ENCODE measurements at places on chromosomes 6 and 20.

DNA sequence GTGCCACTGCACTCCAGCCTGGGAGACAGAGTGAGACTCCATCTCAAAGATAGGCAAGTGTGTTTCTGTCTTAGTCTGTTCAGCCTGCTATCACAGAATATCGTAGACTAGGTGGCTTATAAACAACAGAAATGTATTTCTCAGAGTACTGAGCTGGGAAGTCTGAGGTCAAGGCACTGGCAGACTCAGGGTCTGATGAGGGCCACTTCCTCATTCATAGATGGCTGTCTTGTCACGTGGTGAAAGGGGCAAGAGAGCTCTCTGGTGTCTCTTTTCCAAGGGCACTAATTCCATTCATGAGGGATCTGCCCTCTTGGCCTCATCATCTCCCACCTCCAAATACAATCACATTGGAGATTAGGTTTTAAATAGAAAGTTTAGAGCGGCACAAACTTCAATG lies 95.6 kb upstream of the PHACTR3 start:
- DNase-seq = no peak

- DNase-seq = no peak
Measured at GRCh38 chr6:146028851-146029572, at the start of gene GRM1. GRM1 (plus strand) TSS chr6:146029062; CDS start chr6:146029518, 456 bp downstream.

GRCh38 chr6:39309942-39310531 lies 4.2 kb downstream of the KCNK17 start:
- peak; percentile 76 for DNase-seq

DNA sequence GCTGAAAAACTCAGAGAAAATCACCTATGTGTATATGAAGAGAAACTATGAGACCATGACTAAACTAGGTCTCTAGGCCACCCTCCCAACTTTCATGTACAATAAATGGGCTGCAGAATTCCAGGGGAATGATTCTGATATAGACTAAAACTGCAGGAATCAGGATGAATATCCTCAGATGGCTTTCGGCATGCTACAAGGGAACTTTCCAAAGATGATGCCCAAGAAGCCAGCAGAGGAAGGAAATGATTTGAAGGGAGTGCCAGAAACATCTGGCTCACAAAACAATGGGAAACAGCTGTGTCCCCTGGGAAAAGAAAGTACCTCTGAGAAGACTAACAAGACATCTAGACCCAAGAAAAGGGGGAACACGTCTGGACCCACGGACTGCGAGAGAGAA lies 41.1 kb downstream of the PLN start:
- no peak for DNase-seq

DNA sequence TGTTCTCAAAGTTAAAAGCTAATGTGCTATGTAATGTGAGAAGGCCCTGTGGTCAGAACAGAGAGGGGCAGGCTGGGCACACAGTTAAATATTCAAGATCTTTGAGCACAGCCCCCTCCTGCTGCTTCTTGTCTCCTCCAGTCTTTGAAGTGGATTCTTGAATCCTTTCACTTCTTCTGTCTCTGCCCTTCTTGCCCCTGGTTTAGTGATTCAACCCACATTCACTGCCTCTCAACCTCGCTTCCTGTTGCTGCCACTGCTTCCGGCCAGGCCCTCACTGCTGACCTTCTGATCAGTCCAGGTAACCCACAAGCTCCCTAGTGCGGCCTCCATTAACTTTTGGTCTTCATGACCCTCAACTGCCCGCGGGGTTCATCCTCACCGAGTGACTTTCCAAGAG lies 417.3 kb upstream of the NOX3 start:
- no peak for DNase-seq

DNA sequence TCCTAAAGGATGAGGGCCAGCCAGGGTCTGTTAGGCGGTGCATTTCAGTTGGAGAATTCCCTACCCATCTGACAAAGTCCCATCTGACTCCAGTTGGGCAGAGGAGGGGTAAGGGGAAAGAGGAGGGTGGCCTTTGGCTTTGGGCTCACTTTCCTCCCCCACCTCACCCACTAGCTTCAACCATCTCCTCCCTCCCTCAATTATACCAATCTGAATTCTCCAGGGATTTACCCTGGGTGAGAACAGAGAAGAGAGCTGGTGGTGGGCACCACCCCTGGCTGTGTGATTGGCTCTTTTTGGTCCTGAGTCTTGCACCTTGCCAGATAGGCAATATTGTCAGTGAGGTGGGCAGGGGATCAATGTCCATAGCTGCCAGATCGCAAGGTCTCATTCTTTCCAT lies 3.2 kb downstream of the HMGA1 start:
- DNase-seq = no peak

- no peak for DNase-seq
Measured at GRCh38 chr6:126608681-126609080, 268.8 kb downstream of the CENPW start.

- DNase-seq = no peak
Measured at GRCh38 chr6:84825461-84825860, 61.1 kb upstream of the TBX18 start.

GRCh38 chr20:10315138-10315537 lies 96.5 kb downstream of the SNAP25 start:
- no peak for DNase-seq

- no peak for DNase-seq
Measured at GRCh38 chr6:63525186-63525878, 46.9 kb upstream of the LOC128125822 start.
